ENCODE measurements at places on chromosomes 2 and 18.

GRCh38 chr18:63808125-63808524, 32.9 kb downstream of the SERPINB7 start:
- DNase-seq = no peak

GRCh38 chr2:122748552-122749011, 993.1 kb downstream of the TSN start:
- peak; percentile 23 for DNase-seq

DNA sequence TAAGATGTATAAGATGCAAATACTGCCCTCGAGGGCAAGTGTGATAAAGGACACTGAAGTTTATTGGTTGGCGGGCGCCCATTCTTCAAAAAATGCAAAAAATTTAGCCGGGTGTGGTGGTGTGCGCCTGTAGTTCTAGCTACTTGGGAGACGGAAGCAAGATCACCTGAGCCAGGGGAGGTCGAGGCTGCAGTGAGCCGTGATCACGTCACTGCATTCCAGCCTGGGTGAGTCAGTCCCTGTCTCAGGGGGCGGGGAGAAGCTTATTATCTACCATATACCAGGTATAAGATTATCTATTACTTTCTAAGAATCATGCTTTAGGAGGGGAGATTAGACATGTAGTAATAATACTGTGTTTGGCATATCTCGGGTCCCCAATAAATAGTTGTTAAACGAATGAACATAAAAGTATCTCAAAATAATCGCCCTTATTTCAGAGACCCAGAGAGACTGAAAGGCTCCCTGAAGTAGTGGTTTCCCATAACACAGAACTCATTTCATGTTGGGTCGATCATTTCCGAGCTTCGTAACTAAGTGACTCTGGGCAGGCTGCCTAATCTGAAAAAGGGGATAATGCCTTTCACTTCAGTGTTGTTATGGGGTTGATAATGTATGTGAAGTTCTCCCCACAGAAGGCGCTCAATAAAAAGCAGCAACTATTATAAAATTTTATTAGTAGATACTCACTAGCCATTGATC, 1.2 kb upstream of the SELENOI start:
- peak; percentile 55 for DNase-seq

- peak; percentile 52 for DNase-seq
Observed at GRCh38 chr2:37894601-37895000, 30.5 kb upstream of the RMDN2 start.

DNA sequence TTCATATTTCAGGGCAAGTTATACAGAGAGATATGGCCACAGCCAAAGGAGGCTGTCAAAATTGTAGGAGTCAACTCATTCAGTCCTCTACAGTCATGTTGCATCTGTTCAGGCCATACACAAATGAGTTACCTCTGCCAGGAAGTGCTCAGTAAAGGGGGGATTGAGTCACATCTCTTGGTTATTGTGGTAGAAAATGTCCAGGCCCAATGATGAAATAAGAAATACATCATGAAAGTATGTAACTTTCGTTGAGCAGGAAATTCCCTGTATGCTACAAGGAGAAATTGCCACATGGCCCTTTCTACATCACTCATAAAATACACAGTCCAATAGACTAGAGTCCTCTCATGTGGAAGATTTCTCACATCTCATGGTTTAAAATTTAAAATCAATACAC, 103.9 kb upstream of the COL3A1 start:
- peak; percentile 96 for DNase-seq
